Activated naive CD8-positive, alpha-beta T cell treated with anti-CD3 and anti-CD28 coated beads, Interleukin-2, amount 10 ng/mL, durations not matched to agents 7 days and 5 days (primary cell): ENCODE measurements at places on chromosomes 3 and 15. TPM values are rescaled to one million over a fixed set of nuclear protein-coding genes. Genes with fewer than 3 reads are reported as not detected.

DNA sequence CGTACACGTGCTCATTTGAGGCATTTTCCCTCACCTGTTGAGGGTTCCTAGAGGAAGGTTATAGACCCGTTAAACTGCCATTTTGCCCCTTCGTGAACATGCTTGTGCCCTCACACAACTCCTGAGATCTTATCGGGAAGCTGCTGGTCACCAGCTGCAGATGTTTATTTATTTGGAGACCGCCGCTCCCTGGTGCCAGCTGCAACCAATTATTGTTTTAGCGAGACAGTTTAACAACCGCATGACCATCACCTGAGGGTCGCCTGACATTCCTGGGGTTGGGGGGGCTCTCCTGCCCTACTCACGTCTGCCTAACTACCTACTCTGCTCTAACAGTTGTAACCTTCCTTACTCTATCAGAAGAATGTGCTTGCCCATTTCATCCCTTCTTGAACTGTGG lies 292.5 kb downstream of the MCTP2 start:
- no peak for DNase-seq
- no peaks in the 10 kb centered on the region for H3K27me3 ChIP-seq
- H3K4me3 ChIP-seq = no peak overlapping the region
- H3K36me3 ChIP-seq = no peaks in the 10 kb centered on the region
- H3K27ac ChIP-seq = no peak overlapping the region

- no peak overlapping the region for H3K4me3 ChIP-seq
- peaks cover 5% of the 10 kb centered on the region for H3K27me3 ChIP-seq
- no peaks in the 10 kb centered on the region for H3K4me1 ChIP-seq
- H3K27ac ChIP-seq = no peak overlapping the region
- DNase-seq = no peak
Measured at GRCh38 chr3:150970665-150971324, 1.7 kb downstream of the CLRN1 start.

Gene FGF12
- not detected for total RNA-seq

Gene ITGA11
- 0.57 TPM for total RNA-seq

GRCh38 chr3:190848870-190849269 lies 13.6 kb downstream of the GMNC start:
- DNase-seq = no peak
- no peak overlapping the region for H3K4me3 ChIP-seq
- H3K27me3 ChIP-seq = peaks cover 2% of the 10 kb centered on the region
- H3K4me1 ChIP-seq = no peaks in the 10 kb centered on the region
- H3K27ac ChIP-seq = no peak overlapping the region

DNA sequence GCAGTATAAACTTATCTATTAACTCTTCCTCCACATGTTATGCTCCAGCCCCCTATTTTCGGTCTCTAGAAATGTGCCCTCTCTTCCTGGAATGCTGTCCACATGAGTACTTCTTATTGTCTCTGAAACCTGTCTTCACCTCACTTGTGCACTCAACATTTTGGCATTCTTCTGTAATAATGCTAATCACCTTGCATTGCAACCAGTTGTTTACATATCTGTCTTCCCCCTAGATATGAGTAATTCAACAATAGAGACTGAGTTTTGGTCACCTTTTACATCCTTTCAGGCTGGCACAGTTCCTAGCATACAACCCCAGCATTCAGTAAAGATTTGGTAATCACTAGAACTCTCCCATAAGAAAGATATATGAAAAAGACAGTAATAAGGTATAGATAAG lies 17.2 kb downstream of the CCDC80 start:
- no peak overlapping the region for H3K27ac ChIP-seq
- H3K36me3 ChIP-seq = no peaks in the 10 kb centered on the region
- no peak for DNase-seq
- no peaks in the 10 kb centered on the region for H3K4me1 ChIP-seq
- peaks cover 10% of the 10 kb centered on the region for H3K27me3 ChIP-seq

- no peak overlapping the region for H3K4me3 ChIP-seq
- DNase-seq = no peak
- no peak overlapping the region for H3K27ac ChIP-seq
- no peaks in the 10 kb centered on the region for H3K36me3 ChIP-seq
- no peaks in the 10 kb centered on the region for H3K4me1 ChIP-seq
- H3K27me3 ChIP-seq = no peaks in the 10 kb centered on the region
Measured at GRCh38 chr3:24405057-24405456, 89.6 kb downstream of the THRB start.
